Karpas-422 (cell line): ENCODE measurements at places on chromosomes 12 and 14.
A peak's percentile ranks its signal among the peaks of the same experiment; 100 is the strongest.

- DNase-seq, result no peak
Observed at GRCh38 chr14:51431033-51431709, 191.1 kb downstream of the TMX1 start.

DNA sequence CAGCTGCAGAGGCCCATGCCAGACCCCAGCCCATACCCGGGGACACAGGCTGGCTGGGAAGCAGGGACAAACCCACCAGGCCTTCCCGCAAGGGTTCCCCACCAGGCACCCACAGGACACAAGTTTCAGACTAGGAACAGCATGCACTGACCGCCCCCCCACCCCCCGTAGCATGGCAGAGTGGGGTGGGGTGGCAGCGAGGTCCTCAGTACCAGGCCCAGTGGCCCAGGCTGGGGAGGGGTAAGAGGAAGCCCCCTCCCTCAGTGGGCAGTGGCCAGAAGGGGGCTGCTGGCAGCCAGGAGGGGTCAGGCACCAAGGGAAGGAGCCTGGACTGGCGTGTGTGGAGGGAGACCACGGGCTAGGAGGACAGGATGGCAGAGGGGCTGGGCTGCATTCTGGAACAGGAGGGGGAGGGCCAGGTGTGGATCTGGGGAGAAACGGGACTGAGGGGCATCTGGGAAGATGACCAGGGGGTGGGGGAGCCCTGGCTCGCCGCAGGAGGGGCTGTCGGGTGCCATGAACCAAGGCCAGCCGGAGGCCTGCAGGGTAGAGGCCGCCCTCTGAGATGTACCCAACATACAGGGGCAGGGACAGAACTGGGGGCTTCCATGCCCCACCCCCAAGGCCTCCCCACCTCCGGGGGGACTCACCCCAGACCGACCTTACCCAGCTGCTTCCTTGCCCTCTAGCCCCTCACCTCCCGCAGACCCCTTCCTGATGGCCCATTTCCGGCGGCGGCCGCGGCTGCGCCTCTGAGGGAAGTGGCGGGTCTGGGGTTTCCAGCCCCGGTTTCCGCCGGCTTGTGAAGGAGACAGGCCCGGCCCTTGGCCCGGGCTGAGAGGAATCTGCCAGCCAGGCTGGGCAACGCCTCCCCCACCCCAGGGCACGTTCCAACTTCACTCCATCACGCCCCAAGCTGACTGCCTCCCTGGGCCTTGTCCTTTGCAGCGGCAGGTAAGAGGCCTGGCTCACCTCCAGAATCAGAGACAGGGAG is 5.6 kb upstream of the JAG2 start:
- DNase-seq, result no peak

GRCh38 chr14:43249116-43249515 is 1258.0 kb downstream of the FSCB start:
- no peak for DNase-seq

- DNase-seq, result no peak
Observed at GRCh38 chr12:79127271-79127751, 262.7 kb downstream of the SYT1 start.

- DNase-seq, result no peak
Observed at GRCh38 chr14:92471919-92472318, 41.7 kb upstream of the RIN3 start.

DNA sequence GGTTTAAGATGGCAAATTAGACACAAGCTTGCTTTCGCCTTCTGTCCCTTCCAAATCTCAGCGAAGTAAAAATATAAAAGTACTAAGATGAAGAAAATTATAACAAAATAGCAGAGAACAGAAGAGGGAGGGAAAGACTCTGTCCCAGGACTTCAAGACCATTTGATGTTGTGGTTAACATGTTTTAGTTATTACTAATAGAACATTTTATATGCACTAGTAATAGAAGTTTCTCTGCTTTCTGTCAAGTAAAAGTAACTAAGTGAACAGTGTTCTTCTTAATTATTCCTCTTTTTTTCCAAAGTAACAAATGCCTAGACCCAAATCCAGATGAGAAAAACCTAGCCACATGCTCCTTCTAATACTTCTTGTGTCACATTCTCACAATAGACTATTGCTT is 85.1 kb upstream of the DAAM1 start:
- DNase-seq, result no peak

- DNase-seq, result no peak
Observed at GRCh38 chr12:4133029-4133428, 140.5 kb upstream of the CCND2 start.

DNA sequence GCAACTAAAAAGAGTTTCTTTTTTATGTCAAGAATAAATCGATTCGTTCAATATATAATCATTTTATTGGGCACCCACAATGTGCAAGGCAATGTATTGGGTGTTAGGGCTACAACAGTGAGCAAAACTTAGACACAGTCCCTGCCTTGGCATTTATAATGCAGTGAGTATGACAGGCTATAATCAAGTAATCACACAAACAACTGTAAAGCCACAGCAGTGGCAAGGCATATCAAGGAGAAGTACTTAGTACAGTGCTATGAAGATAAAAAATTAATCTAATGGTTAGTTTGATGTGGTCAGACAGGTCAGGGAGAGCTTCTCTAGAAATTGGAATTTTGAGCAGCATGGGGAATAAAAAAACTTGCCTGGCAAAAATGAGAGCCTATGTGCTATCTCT is 39.5 kb upstream of the OTOGL start:
- no peak for DNase-seq

- DNase-seq, result no peak
Observed at GRCh38 chr14:90168425-90169105, 87.8 kb upstream of the PSMC1 start.

GRCh38 chr12:67043771-67044170 is 225.4 kb upstream of the CAND1 start:
- DNase-seq, result no peak

DNA sequence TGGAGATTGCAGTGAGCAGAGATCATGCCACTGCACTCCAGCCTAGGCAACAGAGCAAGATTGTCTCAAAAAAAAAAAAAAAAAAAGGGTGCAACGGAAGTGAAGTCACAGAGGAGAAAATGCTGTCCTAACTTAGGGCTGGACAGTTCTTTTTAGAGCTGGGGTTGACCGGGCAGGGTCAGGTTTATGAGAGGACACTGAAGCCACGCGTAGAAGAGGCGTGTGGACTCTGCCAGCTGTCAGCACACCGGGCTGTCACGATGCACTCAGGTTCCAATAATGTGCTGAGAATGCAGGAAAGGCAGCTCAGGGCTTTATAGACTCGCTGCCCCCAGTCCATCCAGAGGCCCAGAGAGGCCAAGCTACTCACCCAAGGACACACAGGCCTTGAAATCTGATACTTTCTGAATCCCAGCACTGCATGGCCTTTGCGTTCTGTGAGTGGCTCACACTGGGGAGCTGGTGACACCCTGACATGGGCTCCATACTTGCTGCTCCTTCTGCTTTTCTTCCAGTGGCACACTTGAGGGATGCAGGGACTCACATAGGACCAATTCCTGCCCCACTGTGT is 28.9 kb upstream of the SPPL3 start:
- no peak for DNase-seq

DNA sequence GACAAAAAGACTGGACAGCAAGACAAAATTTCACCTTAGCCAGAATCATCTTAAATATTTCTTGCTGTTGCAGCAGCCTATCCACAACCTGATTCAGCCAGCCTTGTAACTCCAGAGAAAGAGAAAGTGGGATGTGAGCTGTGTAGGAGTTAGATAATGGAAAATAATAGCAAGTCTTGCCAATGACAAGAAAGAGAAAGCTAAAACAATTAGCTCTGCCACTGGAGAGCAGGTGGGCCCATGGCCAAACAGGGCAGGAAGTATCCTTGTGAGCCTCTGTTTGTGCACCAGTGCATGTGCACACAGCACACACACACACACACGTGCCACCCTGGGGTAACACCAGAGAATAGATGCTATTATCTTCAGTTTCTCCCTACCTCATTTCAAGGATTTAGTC is 106.0 kb upstream of the CCDC196 start:
- DNase-seq, result no peak

DNA sequence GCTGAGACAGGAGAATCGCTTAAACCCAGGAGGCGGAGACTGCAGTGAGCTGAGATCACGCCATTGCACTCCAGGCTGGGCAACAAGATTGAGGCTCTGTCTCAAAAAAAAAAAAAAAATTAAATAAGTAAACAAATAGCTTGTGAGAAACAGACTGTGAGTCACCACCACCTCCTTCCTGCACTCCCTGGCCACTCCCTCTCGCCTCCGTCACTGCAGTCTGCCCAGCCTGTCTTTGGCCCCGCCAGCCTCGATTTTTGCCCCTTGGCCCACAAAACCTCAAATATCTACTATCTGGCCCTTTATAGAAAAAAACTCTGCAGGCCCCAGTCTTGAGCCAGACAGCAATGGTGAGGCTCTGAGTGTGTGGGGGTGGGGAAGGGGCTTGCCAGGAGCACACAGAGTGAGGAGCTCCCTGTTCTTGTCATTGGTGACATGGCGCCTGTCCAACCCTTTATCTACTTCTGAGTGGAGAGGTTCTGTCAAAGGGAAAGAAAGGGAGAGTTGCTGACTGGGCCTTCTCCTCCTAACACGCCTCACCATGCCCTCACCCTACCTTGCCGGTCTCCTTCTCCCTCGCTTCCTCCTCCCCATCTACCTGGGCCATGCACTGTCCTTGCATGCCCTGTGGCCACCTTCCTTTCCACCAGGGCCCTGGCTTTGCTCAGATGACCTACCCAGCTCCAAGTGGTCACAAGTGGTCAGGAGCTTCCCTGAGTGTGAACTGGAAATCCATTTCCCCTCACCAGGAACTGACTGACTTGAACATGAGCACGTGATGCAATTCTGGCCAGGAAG is 22.1 kb downstream of the LGMN start:
- no peak for DNase-seq

- DNase-seq, result no peak
Observed at GRCh38 chr14:67241411-67242167, at the start of gene PALS1. PALS1 (plus strand) TSS chr14:67241435; CDS start chr14:67279171, 37,736 bp downstream.

GRCh38 chr12:124517260-124518050 is 50.0 kb downstream of the NCOR2 start:
- no peak for DNase-seq

- no peak for DNase-seq
Observed at GRCh38 chr12:54959291-54960018, 25.1 kb downstream of the TESPA1 start.

DNA sequence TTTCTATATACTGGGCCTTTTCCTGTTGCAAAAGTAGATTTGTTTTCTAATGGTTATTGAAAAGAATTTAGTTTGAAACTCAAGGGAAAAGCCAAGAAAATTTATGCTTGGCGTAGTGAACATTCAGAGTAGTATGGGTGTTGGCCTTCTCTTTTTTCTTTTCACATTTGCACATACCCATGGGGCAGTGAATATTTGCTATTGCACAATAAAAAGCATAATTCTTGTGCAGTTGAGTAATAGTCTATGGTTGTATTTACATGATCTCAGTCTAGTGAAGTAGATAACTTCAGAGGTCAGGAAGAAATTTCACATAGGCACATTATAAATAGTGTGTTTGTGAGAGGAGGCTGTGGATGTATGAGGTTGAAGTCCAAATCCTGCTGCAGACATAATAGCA is 158.1 kb downstream of the FLRT2 start:
- no peak for DNase-seq

- DNase-seq, result peak; percentile 91
Observed at GRCh38 chr12:130754234-130754901, 38.3 kb upstream of the RIMBP2 start.

- no peak for DNase-seq
Observed at GRCh38 chr12:20487519-20487918, 119.2 kb downstream of the PDE3A start.

DNA sequence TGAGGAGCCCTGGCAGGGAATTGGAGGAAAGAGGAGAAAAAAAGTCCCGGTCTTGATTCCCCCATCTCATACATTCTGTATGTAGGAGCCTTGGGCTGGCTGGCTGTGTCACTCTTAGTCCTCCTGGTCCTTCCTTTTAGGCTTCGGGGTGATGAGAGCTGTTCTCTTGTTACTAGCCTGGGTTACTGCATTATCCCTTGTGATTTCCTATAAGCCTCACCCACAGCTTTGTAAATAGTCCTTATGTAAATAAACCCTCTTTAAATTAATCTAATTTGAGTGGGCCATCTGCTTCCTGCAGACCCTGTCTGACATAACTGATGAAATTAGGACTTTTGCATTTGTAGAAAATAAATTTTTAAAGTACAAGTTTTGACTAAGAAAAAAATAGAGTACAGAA is 19.2 kb downstream of the DNM1L start:
- DNase-seq, result peak; percentile 45

DNA sequence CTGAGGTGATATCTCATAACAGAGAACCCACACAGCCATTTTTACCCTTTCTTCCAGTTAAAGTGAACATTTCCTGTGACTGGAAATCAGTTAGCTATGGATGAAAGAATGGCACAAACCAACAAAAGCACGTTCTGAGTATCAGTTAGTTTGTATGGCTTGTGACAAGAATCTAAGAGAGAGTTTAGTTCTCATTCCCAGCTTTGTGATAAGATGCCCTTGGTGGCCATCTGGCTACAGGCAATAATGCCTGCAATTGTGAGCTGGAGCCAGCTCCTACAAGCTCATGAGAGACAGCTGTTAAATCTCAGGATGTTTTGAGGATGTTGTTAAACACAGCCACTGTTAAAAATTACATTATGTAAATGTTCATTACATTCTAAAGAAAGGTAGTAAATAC is 122.0 kb upstream of the FRMD6 start:
- DNase-seq, result no peak
